ENCODE measurements at places on chromosomes 1 and 21. TPM values are rescaled to one million over a fixed set of nuclear protein-coding genes. Genes with fewer than 3 reads are reported as not detected.

DNA sequence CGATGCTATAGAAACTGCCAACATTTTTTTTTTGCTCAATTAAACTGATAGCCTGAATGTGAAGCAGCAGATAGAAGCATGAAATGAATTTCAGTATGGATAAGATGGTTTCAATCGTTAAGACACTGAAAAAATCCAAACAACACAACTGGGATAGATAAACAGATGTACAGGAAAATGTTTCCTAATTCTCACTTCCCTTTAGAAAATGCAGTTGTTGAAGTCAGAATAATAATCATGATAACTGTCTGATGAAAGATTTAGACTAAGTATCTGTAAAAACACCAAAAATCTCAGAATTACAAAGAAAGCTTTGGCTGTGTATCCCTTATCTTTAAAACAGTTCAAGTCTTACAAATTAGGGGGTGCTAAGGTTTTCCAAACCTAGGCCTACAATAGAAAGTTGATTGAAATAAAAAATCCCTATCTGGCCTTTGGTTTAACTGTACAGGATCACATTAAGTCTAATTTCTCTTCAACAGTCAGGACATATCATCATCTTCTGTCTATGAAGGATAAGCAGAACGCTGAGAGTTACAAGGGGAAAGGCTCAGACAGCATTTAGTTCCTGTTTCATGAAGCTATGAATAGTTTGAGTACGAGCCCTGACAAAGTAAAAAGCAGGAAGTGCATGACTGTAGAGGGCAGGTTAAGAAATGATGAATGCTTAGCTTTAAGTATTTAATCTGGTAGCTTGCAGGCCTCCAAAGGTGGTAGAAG is 203.2 kb downstream of the APP start:
- H3K27me3 ChIP-seq: no peaks in the 10 kb centered on the region
- peak overlapping the region; percentile 20 for H3K4me3 ChIP-seq
- H3K36me3 ChIP-seq: peaks cover 19% of the 10 kb centered on the region
- peak overlapping the region; percentile 66 for H3K27ac ChIP-seq
- DNase-seq: no peak

- no peaks in the 10 kb centered on the region for H3K27me3 ChIP-seq
- no peak overlapping the region for H3K4me3 ChIP-seq
- no peak overlapping the region for H3K27ac ChIP-seq
- peaks cover 6% of the 10 kb centered on the region for H3K4me1 ChIP-seq
- no peak for DNase-seq
- H3K36me3 ChIP-seq: no peaks in the 10 kb centered on the region
Observed at GRCh38 chr1:210597555-210598134, 268.9 kb downstream of the HHAT start.

Gene SPRR1B
- total RNA-seq: not detected

Gene VN1R5
- not detected for total RNA-seq

Gene EXO1
- total RNA-seq: 56.2 TPM
